ENCODE measurements at places on chromosomes 16 and 17. TPM values are rescaled to one million over a fixed set of nuclear protein-coding genes. Genes with fewer than 3 reads are reported as not detected.

The CSH2 gene
- not detected for total RNA-seq

The TMEM238L gene
- not detected for total RNA-seq

The CX3CL1 gene
- not detected for total RNA-seq

The ZNF469 gene
- 1.3 TPM for total RNA-seq

The PRR11 gene
- 1.0 TPM for total RNA-seq

The EFCAB5 gene
- 0.66 TPM for total RNA-seq

The PPP1R27 gene
- under 0.01 TPM for total RNA-seq

The USB1 gene
- total RNA-seq = 14.1 TPM

The PLEKHM1 gene
- 27.9 TPM for total RNA-seq

The USP6 gene
- not detected for total RNA-seq

The CAMKK1 gene
- 2.5 TPM for total RNA-seq

The NAGS gene
- total RNA-seq = 7.4 TPM

All from fibroblast of lung (primary cell).